ENCODE measurements at places on chromosomes 3 and 15. TPM values are rescaled to one million over a fixed set of nuclear protein-coding genes. Genes with fewer than 3 reads are reported as not detected.

JMJD7 gene
- total RNA-seq, result 6.8 TPM

CHRNA7 gene
- 2.0 TPM for total RNA-seq

SNAPC5 gene
- 23.1 TPM for total RNA-seq

ERICH6 gene
- not detected for total RNA-seq

IL5RA gene
- total RNA-seq, result not detected

GOLGA6B gene
- total RNA-seq, result not detected

ULK4 gene
- 16.7 TPM for total RNA-seq

GOLGA6L9 gene
- 0.97 TPM for total RNA-seq

RGMA gene
- total RNA-seq, result not detected

OXTR gene
- total RNA-seq, result under 0.01 TPM

SGO1 gene
- total RNA-seq, result 7.5 TPM

SLC12A8 gene
- total RNA-seq, result 0.65 TPM

NECTIN3 gene
- total RNA-seq, result 66.3 TPM

BLM gene
- 7.3 TPM for total RNA-seq

All from epithelial cell of umbilical artery (primary cell).